Adrenal gland (tissue), 19 donors: ENCODE measurements at places on chromosomes 5 and 9. TPM values are rescaled to one million over a fixed set of nuclear protein-coding genes. Genes with fewer than 3 reads are reported as not detected.

MYOT gene
- total RNA-seq = 0.78 TPM

ACSL6 gene
- total RNA-seq = 6.2 TPM

C5orf52 gene
- total RNA-seq = not detected

FBP1 gene
- total RNA-seq = 2.1 TPM

PTGES gene
- total RNA-seq = 0.67 TPM

LCN9 gene
- not detected for total RNA-seq

PLEKHG4B gene
- 3.4 TPM for total RNA-seq

LCN12 gene
- 6.9 TPM for total RNA-seq

ISL1 gene
- 0.41 TPM for total RNA-seq

SLC46A2 gene
- total RNA-seq = not detected

DMRT2 gene
- total RNA-seq = 0.17 TPM

SOHLH1 gene
- total RNA-seq = not detected

GALNT12 gene
- total RNA-seq = 2.4 TPM
